ENCODE measurements at places on chromosomes 12 and 14. TPM values are rescaled to one million over a fixed set of nuclear protein-coding genes. Genes with fewer than 3 reads are reported as not detected.

DNA sequence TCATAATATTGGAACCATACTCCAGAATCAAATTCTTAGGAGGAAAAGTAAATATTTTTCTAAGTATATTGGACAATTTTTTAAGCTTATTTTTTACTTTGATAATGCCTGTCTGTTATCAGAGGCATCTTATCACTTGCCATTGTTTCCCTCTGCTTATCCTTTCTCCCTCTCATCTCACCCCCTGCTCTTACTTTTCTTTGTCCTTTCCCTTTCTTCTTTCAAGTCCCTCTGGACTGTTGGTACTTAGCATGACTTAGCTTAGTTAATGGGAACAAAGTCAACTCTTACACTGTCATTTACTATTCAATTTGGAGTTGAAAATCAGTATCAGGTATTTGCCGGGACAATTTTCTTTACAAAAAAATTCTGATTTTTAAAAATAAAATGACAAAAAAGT lies 45.2 kb downstream of the ABCD2 start:
- no peak overlapping the region for H3K27ac ChIP-seq
- H3K36me3 ChIP-seq: no peaks in the 10 kb centered on the region
- H3K4me1 ChIP-seq: no peaks in the 10 kb centered on the region
- no peak for DNase-seq
- no peaks in the 10 kb centered on the region for H3K27me3 ChIP-seq

The REP15 gene
- total RNA-seq: 3.3 TPM

The MAP3K9 gene
- 0.16 TPM for total RNA-seq

GRCh38 chr12:131456301-131457027 lies 254.4 kb upstream of the SFSWAP start:
- peaks cover 57% of the 10 kb centered on the region for H3K27me3 ChIP-seq
- H3K4me1 ChIP-seq: no peaks in the 10 kb centered on the region
- no peak overlapping the region for H3K27ac ChIP-seq
- H3K4me3 ChIP-seq: no peak overlapping the region
- H3K36me3 ChIP-seq: no peaks in the 10 kb centered on the region
- DNase-seq: no peak

DNA sequence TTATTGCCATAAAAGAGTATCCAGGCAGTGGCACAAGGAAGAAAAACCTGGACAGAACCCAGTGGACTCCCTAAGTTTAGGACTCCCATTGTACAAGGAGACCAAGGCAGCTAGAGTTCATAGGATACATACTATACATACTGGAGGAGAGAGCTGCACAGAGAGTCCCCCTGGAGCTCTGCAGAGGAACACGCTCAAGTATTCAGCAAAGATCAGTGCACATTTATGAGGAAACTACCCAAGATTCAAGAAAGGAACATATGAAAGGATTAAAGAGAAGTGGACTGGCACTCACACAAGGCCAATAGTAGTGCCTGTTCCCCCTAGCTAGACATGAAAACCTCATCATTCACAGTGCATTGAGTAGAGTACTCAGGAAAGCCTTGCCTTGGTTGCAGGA lies 43.0 kb upstream of the CHPT1 start:
- no peaks in the 10 kb centered on the region for H3K27me3 ChIP-seq
- no peak overlapping the region for H3K4me3 ChIP-seq
- DNase-seq: no peak
- H3K27ac ChIP-seq: no peak overlapping the region

DNA sequence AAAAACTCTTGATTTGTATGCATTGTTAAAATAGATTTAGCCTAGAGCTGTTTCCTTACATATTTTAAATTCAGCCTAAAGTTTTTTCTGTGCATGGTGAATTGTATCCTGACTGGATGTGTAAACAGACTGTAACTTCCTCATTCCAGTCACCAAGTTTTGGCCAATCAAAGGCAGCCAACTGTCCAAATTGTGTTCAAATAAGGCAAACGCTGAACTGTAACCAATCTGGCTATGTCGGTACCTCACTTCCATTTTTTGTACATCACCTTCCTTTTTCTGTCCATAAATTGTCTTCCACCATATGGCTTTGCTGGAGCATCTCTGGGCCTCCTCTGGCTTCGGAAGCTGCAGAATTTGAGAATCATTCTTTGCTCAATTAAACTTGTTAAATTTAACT lies 1921.9 kb upstream of the SEL1L start:
- H3K4me3 ChIP-seq: no peak overlapping the region
- H3K4me1 ChIP-seq: no peaks in the 10 kb centered on the region
- H3K27me3 ChIP-seq: no peaks in the 10 kb centered on the region
- DNase-seq: no peak

DNA sequence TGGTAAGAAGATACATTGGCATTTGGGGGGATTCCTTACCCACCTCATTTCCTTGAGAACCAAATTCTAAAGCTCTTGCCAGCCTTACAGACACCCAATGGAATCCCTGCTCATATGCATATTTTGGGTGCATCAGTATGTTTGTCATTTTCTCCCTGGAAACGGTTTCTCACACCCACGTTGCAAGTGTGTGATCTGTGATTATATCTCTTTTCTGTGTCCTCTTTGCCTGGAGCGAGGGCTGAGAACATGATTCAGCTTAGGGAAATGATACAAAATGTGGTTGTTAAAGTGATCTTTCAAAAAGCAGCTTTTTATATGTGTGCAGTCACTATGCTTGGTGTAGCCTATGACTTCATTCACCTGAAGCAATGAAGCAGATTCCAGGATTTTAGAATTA lies 52.0 kb downstream of the KCNMB4 start:
- no peaks in the 10 kb centered on the region for H3K4me1 ChIP-seq
- no peaks in the 10 kb centered on the region for H3K27me3 ChIP-seq
- no peak overlapping the region for H3K27ac ChIP-seq
- no peak overlapping the region for H3K4me3 ChIP-seq

The CCDC175 gene
- total RNA-seq: 0.33 TPM

GRCh38 chr12:130280231-130280630 lies 57.5 kb upstream of the PIWIL1 start:
- H3K4me3 ChIP-seq: peak overlapping the region; percentile 41

The KRT2 gene
- total RNA-seq: not detected

DNA sequence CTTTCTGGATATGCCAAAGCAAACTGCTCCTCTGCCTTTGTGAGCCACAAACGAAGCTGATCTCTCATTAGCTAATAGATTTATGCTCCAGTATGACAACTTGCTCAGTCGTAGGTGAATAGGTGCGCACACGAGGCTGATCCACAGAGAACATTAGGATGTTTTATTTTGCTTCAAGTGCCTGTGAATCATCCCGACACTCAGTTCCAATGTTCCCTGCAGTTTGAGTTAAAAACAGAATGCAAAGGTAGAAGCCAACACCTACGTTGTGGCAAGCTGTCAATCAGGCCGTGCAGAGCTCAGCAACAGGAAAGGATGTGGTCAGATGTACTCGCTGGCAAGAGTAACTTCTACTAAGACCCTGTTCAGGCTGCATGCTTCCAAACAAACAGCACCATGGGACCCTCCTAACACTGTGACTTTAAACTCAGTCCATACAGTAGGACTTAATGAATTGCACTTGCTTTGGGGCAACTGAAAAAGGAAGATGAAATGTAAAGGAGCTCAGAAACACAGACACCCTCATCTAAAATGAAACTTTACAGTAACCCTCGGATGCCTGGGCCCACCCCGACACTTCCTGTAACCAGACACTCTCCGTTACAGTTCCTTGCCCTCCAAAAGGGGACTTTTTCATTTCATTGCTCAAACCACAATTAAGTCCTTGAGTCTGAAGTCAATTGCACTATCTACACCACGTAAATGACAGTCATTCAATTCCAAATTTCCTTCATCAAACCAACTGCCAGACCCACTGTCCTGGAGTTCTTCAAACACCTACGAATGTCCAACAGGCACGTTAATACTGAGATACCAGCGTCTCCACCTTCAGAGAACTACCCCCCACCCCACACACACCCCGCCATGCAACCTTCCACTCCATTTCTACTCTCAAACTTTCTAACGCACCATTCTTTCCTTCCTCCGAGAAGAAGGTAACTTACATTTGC lies 1.6 kb downstream of the CCDC88C start:
- H3K27ac ChIP-seq: no peak overlapping the region
- no peaks in the 10 kb centered on the region for H3K36me3 ChIP-seq
- H3K27me3 ChIP-seq: no peaks in the 10 kb centered on the region

- no peaks in the 10 kb centered on the region for H3K27me3 ChIP-seq
- H3K4me3 ChIP-seq: no peak overlapping the region
- H3K27ac ChIP-seq: no peak overlapping the region
- H3K36me3 ChIP-seq: no peaks in the 10 kb centered on the region
These were observed 106.4 kb downstream of the SINHCAF start for GRCh38 chr12:31219521-31219920.

DNA sequence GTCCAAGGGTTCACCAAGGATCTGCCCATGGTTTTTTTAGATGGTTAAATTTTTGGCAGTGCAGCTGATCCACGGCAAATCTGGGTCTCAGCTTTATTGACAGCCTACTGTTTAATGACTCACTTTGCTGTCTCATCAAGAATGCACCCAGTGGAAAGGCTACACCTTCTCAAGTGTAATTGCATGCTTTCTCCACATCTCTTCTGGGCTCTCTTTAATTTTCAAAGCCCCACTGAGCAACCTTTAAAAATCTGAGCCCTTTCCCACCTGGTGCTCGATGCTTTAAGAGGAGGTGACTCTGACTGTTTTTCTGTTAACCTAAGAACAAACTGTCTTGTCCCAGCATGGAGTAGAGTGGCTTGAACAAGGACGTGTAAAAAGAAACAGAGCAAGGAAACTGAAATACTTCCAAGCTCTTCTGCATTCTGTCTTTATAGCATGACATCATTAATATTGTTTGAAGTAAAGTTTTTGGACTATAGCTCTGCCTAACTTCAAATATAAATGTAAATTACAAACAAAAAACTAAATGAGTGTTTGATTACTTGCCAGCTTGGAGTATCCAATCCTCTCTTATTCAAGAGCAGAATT lies 214.2 kb upstream of the KRR1 start:
- H3K4me1 ChIP-seq: peaks cover 7% of the 10 kb centered on the region
- H3K27ac ChIP-seq: no peak overlapping the region
- H3K4me3 ChIP-seq: no peak overlapping the region
- no peak for DNase-seq
- no peaks in the 10 kb centered on the region for H3K27me3 ChIP-seq
- H3K36me3 ChIP-seq: no peaks in the 10 kb centered on the region

DNA sequence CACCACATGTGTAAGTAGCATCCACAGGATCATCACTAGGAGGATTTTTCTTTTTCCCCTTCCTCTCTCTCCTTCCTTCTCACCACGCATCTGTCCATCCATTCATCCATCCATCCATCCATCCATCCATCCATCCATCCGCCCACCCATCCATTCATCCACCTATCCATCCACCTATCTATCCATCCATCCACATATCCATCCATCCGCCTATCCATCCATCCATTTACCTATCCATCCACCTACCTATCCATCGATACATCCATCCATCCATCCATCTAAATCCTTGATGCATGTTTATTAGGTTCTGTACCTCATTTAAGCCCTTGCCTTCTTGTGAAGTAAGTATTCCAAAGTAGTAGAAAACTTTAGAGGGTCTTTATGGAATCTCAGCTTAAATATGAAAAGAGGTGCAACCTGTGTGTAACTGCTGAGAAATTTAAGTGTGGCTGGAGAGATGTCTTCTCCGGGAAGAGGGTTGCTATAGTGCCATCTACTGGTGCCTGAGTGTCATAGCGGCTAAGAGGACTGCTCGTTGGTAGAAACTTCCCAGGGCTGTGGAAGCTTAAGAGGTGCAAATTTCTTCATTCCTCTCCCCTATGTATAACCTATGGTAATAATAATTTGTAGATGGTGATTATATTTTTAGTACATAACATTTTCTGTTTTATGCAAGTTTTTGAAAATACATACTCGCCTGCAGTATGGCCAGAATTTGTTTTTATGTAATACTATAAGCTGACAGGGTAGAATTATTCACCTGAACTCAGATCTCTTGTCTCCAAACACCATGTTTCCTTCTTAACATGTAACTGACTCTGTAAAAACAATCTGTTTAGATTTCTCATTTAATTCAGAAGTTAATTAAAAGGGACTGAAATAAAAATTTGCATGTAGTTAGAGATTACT lies 46.0 kb downstream of the MYO1H start:
- no peaks in the 10 kb centered on the region for H3K36me3 ChIP-seq
- H3K4me1 ChIP-seq: no peaks in the 10 kb centered on the region
- no peak overlapping the region for H3K4me3 ChIP-seq
- peaks cover 7% of the 10 kb centered on the region for H3K27me3 ChIP-seq

DNA sequence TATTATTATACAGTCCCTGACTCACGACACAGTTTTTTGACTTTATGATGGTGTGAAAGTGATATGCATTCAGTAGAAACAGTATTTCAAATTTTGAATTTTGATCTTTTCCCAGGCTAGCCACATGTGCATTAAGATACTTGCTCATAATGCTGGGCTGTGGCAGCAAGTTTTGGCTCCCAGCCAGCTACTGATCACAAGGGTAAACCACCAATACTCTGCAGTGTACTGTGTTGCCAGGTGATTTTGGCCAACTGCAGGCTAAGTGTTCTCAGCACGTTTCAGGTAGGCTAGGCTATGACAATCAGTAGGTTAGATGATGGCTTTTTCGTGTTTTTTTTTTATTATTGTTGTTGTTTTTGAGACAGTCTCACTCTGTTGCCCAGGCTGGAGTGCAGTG lies 69.4 kb upstream of the ACTN1 start:
- H3K36me3 ChIP-seq: no peaks in the 10 kb centered on the region
- H3K27me3 ChIP-seq: no peaks in the 10 kb centered on the region
- H3K27ac ChIP-seq: peak overlapping the region; percentile 48
- peaks cover 42% of the 10 kb centered on the region for H3K4me1 ChIP-seq
- H3K4me3 ChIP-seq: no peak overlapping the region

The TAS2R10 gene
- 1.3 TPM for total RNA-seq

The GALNT9 gene
- not detected for total RNA-seq

DNA sequence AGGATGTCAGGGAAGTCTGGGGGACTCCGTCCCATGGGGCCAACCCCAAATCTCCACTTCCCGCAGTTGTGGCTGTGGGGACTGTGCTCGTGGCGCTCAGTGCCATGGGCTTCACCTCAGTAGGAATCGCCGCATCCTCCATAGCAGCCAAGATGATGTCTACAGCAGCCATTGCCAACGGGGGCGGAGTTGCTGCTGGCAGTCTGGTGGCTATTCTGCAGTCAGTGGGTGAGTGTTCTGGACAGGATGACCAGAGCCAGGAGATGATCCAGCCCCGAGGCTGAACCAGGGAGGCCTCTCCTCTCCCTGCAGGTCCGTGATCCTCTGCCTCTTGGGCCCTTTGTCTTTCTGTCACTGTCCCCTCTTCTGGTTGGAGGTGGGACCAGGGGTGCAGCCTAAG lies 8.8 kb upstream of the IFI27 start:
- no peaks in the 10 kb centered on the region for H3K27me3 ChIP-seq
- H3K36me3 ChIP-seq: no peaks in the 10 kb centered on the region
- no peak for DNase-seq
- no peak overlapping the region for H3K27ac ChIP-seq
- no peaks in the 10 kb centered on the region for H3K4me1 ChIP-seq
- no peak overlapping the region for H3K4me3 ChIP-seq

DNA sequence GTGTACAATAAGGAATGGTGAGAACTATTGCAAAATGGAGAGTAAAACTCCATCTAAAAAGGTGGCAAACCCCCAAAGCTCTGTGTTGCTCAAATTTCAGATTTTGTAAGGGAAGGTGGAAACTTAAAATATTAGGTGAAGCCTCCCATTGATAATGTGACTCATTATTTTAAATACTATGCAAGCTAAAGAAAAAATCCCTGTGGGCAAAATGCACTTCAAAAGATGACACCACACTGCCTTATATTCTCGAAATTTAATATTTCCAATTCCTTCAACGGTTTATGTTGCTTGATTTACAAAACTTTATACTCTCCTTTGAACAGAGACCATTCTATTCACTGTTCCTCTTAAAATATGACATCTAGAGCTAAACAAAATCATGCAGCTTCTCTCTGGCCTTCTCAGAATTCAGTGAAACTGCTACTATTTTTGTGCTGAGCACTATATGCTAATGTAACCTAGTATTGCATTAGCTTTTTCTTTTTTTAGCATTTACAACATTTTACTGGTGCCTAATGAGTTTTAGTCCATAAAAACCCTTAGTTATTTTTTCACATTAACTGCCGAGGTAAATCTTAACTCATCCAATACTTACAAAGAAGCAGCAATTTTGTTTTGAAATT lies 297.7 kb downstream of the SYT1 start:
- H3K27ac ChIP-seq: no peak overlapping the region
- no peaks in the 10 kb centered on the region for H3K4me1 ChIP-seq
